GM04503 (cell line): ENCODE measurements at places on chromosomes 7 and 10.

DNA sequence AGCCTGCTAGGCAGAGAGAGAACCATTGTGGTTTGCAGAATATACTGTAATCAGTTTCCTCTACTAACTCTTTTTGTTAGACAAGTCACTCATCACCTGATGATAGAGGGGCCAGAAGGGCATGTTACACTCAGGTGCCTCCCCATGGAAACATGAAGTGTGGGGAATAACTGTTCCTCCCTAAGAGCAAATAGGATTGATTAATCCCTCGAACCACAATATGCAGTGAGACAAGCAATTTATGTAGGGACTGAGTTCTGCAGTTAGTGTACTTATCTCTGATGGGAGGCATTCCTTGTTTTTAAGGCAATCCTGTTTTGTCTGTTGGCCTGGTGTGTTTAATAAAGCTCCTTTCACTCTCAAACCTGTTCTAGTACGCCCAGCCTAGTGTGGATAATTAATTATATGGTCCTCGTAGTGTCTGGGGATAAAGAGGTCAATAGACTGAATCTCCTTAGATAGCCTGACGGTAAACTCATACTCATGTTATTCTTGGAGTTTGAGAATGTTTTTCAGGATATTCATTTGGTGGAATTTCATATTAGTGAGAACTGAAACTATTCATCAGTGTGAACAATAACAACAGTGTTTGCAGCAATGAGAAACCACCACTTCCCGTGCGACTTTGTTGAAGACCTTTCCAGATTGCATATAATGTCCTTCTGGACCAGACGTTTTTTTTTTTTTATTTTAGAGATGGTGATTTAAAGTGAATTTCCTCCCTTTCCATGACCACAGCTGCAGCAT lies 344.8 kb upstream of the FZD8 start:
- DNase-seq, result no peak

DNA sequence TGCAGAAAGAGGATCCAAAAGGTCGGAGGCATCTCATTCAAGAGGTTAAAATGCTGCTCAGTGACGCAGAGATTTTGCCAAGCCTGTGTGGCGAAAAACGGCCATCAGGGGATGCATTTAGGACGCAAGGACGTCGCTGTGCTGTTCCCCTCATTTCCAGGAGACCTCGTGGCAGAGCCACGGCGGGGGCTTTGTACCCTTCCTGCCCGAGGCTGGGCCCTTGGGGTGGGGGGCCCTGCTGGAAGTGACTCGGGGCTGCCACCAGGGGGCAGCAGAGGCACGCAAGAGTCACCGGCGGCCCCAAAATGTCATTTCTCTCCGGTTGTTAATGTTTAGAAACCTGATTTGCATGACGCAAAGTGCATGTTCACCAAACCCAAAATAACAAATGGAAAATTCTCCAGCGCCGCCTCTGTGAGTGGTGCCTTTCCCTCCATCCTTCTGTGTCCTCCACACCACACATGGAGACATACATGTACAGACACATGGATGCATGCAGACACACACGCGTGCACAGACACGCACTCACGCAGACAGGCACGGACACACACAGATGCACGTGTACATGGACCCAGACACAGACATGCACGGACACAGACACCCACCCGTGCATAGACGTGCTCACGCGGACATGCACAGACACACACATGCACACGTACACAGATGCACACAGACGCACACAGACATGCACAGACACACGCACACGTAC lies 51.0 kb upstream of the NKX6-2 start:
- no peak for DNase-seq

- DNase-seq, result no peak
These were observed 63.4 kb upstream of the AQP1 start for GRCh38 chr7:30848121-30848855.

- DNase-seq, result no peak
These were observed 47.0 kb downstream of the DENND2A start for GRCh38 chr7:140593672-140593982.

- DNase-seq, result no peak
These were observed 103.8 kb downstream of the ATE1 start for GRCh38 chr10:121823993-121824463.

DNA sequence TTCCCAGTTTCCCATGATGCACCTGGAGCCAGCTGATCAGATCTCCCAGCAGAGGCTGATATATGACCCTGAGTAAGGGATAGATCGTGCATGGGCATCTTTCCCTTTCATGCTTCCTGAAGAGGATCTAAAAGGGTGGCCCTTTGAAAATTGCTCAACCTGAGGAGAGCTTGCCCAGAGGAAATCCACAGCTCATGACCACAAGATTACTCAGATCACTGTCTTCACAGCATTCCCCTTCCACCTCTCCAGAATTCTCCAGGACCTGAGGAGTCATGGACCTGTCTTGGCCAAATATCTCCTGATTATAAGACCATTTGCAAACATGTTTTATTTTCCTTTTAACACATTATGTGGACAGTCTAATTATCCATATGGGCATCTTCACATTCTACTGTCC lies 328.1 kb downstream of the LHFPL3 start:
- no peak for DNase-seq

GRCh38 chr10:58157076-58157766 lies 110.5 kb downstream of the IPMK start:
- DNase-seq, result peak; percentile 98

DNA sequence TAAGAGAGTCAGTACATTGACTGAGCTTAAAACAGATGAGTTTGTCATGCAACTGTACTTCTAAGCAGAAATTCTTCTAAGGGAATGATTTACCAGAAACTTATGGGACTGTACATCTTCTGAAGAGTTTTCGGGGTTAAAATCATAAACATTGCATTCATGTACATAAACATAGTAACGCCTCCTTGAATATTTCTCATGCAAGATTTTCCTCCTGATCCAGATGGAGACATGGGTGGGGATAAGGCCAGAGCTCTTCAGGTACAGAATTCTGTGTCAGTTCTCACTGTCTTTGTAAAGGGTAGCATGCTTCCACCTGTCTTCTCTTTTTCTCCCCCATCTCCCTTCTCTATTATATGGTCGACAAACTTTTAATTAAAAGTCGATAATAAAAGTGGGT lies 335.3 kb downstream of the ABCA13 start:
- DNase-seq, result no peak

- no peak for DNase-seq
These were observed 171.1 kb upstream of the TBX20 start for GRCh38 chr7:35424869-35425495.

DNA sequence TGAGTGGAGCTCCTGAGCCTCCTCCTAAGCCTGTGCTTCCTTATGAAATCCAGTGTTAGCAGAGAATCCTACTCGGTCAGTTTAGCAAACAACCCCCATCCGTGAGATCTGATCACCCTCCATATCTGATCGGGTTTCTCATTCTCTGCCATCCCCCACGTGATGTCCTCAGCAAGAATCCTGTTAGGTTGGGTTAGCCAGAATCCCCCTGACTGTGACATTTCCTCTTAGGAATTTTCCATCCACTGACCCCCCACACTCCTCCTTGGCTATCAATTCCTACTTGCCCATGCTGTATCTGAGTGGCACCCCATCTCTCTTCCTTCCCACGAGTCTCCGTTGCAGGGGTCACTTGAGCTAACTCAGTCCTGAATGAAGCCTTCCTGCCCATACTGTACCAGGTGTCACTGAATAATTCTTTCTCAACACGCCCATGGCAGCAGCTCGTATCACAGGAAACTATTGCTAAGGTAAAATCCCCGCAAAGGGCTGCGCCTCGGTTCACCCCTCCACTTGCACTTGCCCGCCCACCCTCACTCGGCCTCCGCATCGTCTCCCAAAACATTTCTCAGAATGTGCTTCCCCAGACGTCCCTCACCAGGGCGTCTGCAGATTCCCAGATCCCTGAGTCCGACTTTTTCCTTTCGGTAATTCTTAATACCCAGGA lies 44.1 kb downstream of the MYOF start:
- no peak for DNase-seq

- no peak for DNase-seq
These were observed 3.4 kb downstream of the TACR2 start for GRCh38 chr10:69413221-69413865.

DNA sequence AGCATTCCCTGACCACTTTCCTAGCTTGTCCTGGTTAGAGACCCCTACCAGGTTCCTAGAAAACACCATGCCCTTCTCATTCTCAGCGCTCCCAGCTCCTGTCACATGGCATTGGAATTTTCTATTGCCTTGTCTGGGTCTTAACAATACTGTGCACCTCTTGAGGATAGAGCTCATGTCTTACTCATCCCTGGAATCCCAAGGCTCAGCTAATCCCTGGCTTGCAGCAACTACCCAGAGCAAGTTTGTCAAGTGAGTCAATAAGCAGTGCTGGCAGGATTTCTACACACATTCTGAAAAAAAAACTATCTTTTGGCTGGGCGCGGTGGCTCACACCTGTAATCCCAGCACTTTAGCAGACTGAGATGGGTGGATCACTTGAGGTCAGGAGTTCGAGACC lies 11.7 kb upstream of the PRDX3 start:
- peak; percentile 94 for DNase-seq

GRCh38 chr10:46014206-46014605 lies 16.2 kb downstream of the NCOA4 start:
- no peak for DNase-seq

DNA sequence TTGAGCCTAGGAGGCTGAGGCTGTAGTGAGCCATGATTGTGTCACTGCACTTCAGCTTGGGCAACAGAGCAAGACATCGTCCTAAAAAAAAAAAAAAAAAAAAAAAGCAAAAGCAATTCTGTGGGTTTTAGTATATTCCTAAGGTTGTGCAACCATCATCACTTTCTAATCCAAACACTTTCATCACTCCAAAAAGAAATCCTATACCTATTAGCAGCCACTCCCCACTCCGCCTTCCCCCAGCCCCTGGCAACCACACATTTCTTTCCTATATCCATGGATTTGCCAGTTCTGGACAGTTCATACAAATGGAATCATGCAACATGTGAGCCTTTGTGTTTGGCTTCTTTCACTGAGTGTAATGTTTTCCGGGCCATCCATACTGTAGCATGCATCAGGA lies 20.4 kb downstream of the ZAN start:
- DNase-seq, result no peak

DNA sequence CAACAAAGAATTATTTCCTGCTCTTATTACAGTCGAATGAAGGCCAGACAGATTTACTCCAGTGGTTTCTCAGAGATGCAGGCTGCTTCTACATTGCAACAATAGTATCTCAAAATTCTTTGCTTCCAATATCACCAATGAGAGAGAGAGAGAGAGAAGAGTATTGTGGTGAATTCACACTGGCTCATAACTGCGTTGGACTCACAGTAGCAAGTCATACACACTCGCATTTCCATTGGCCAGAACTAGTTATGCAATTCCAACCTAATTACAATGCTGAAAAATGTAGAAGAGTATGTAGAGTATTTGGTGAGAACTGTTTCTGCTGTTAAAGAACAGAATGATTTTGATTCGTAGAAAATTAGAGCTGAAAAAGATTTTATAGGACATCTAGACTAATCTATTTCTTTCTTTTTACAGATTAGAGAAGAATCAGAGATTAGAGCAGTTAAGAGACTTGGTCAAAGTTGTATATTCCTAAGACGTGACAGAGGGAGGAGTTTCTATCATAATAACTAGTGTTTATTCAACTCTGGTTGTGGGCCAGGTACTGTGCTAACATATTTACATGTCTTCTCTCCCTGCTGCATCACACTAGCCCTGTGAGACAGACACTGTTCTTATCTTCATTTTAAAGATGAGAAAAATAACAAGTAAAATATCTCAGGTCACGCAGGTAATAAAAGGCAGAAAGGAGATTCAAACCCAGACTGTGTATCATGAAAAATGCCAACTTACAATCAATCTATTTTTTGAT lies 34.6 kb upstream of the PDK4 start:
- DNase-seq, result peak; percentile 31

DNA sequence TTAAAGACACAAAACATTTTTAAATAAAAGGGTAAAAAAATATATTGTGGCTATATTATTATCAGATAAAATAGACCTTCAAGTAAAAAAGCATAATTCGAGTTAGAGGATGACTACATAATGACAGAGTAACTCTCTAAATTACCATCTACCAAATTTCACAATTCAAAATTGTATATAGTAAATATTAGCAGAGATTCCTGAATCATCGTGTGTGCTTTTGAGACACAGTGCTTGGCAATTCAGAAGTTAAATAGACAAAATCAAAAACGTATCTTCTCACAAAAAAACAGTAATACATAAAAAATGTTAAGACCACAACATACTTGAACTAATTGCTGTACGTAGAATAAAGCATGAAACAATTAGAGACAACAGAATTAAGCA lies 110.4 kb downstream of the AHR start:
- DNase-seq, result no peak

- no peak for DNase-seq
These were observed 6.8 kb upstream of the LRRC4 start for GRCh38 chr7:128037880-128038619.

DNA sequence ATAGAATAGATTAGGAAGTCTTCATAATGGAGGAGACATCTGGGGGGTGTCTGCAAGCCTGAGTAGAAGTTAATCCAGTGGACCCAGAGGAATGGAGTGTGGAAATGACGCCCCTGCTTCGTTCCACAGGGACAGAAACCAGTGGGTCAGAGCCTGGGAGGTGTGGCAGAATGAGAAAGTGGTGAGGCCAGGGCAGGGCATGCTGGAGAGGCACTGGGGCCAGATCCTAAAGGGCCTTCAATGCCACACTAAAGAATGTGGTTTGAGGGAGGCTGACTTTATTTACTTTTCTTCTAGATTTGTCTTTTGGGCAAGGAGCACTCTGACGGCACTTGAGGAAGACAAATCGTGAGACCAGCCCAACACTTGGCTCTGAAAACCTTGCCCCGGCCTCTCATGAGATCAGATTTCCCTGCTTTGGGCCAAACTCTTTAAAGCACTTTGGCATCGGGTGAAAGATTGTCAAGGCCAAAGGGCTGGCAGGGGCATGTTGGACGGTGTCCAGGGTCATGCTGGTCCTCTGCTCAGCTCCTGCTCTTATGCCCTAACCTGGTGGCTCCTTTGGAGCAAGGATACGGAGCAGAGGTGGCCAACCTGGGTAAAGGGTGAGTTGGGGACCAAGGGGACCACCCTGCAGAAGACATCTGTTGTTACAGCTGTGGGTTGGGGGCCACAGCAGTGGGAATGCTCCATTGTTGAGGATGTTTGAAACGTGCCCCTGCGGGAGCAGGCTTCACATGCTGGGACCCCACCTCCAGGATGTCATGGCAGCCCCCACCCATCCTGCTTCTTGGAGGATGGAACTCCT lies 157.0 kb upstream of the ZMIZ1 start:
- no peak for DNase-seq

DNA sequence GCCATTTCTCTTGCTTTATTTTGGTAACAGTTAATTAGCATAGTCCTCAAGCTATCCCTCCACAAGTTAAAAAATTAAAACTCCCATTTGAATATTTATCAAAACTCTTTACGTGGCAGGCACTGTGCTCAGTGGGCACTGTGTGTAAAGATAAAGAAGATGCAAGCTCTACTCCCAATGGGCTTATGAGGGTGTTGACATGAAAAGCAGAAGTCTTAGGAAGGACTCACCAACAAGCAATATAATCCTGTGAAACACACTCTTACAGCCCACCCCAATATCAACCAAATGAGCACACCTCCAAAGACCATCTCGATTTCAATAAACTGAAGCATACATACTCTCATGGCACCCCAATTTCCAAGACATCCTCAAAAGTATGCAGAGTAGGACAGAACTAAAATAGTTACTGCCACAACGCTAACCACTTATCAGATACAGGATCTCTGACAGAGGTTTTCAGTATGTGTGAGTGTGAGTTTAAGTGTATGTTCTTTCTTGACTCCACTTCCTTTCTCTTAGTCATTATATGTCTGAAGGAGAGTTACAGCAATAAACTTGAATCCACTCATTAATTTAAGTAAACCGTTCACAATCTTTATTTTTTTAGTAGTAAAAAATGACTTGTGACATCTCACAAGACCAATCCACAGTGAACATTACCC lies 120.0 kb downstream of the PDE1C start:
- no peak for DNase-seq
